Cerebellar cortex (tissue), 1 donor: ENCODE measurements at places on chromosomes 2 and 18.

DNA sequence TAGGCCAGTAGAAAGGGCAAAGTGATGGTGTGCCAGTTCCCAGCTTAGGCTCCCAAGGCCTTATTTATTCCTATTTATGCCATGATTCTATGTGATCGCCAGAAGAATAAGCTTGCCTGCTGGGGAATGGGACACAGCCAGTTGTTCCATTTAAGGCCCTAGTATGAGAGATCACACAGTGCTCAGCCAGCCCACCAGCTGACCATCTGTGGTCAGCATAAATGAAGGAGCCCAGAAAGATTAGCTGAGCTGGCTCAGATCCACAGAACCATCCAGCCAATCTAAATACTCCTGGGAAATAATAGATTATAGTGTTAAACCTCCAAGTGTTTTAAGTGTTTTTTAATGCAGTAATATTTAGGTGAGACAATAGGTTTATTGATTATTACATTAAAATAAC, 12.6 kb upstream of the L3MBTL4 start:
- DNase-seq, result peak; percentile 43

GRCh38 chr18:70397259-70397925, 108.5 kb downstream of the SOCS6 start:
- no peak for DNase-seq

DNA sequence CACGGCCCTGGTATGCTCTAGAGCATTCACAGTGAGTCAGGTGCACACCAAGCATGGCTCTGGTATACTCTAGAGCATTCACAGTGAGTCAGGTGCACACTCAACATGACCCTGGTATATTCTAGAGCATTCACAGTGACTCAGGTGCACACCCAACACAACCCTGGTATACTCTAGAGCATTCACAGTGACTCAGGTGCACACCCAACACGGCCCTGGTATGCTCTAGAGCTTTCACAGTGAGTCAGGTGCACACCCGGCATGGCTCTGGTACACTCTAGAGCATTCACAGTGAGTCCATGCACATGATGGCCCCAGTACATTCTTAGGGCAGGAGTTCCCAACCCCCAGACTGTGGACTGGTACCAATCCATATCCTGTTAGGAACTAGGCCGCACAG, 158.1 kb downstream of the EIPR1 start:
- DNase-seq, result no peak

DNA sequence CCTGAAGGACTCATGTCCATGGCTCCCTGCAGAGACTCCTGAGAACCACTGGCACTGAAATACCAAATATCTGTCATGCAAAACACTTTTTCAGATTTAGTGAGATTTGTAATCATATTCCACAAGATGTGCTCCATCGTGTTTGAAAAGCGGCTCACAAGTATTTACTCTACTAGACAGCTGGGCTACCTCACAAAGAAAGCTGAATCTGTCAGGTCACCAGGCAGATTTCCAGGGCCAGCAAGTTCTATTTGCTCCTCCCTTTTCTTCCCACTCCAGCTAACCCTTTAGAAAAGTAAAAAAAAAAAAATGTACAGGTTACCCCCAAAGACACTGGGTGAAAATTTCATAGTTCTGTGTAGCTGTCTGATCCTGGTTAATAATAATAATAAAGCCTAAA, 22.9 kb downstream of the WIPF1 start:
- DNase-seq, result no peak

DNA sequence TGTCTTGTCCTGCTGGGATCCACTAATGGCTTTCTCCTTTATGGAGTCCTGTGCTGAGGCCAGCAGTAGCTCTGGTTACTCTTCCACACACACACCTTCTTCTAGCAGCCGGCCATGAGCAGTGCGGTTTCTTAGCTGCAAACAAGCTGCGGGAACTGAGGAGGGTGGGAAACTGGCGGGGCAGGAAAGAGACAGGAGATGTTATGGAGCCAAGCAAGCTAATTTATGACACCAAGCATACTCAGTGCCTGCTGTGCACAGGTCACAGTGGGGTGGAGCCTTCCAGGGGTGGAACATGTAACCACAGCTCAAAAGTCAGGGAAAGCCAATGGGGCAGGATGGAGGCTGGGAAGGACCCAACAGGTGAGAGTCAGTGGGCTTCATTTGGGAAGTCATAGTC, 180.8 kb downstream of the FAM210A start:
- no peak for DNase-seq

GRCh38 chr2:213166109-213166508, 14.7 kb upstream of the IKZF2 start:
- no peak for DNase-seq

- DNase-seq, result no peak
Observed at GRCh38 chr2:44902217-44903137, 39.0 kb upstream of the SIX3 start.

GRCh38 chr2:121355488-121355887, 70.5 kb upstream of the TFCP2L1 start:
- no peak for DNase-seq

GRCh38 chr2:128520340-128520739, 201.7 kb upstream of the HS6ST1 start:
- no peak for DNase-seq

- DNase-seq, result no peak
Observed at GRCh38 chr18:12093520-12094257, at the start of gene ANKRD62. Gene ANKRD62 (plus strand): TSS chr18:12093843. CDS start chr18:12094018, 175 bp downstream.
